ENCODE measurements at places on chromosomes 3 and 15. TPM values are rescaled to one million over a fixed set of nuclear protein-coding genes. Genes with fewer than 3 reads are reported as not detected.
A peak's percentile ranks its signal among the peaks of the same experiment; 100 is the strongest.

GRCh38 chr15:51782357-51782896 is 31.0 kb downstream of the TMOD2 start:
- no peak for DNase-seq
- H3K4me1 ChIP-seq: no peaks in the 10 kb centered on the region
- no peak overlapping the region for H3K4me3 ChIP-seq
- no peaks in the 10 kb centered on the region for H3K27me3 ChIP-seq

GRCh38 chr15:65791335-65792137 is 557 bp downstream of the DENND4A start:
- peak; percentile 91 for DNase-seq
- peak overlapping the region; percentile 98 for H3K27ac ChIP-seq
- peak overlapping the region; percentile 83 for H3K4me3 ChIP-seq
- no peaks in the 10 kb centered on the region for H3K36me3 ChIP-seq
- no peaks in the 10 kb centered on the region for H3K27me3 ChIP-seq
- peaks cover 48% of the 10 kb centered on the region for H3K4me1 ChIP-seq

DNA sequence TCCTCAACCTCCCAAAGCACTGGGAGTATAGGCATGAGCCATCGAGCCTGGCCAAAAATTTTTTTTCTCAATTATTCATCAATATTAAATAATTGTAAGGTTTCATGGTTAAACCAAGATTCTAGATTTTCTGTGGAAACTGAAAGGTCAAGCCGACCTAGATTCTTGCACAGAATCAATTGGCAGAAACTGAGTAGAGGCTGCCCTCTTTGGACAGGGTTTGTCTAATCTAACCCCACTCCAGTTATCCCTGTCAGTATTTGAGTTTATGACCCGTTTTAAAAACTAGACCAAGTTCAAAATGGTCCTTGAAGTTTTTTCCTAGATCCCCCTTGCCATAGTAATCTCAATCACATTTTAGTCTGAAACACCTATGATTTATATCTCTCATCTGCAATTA is 8.6 kb upstream of the ADAM10 start:
- no peaks in the 10 kb centered on the region for H3K27me3 ChIP-seq
- no peaks in the 10 kb centered on the region for H3K36me3 ChIP-seq
- no peak for DNase-seq
- H3K27ac ChIP-seq: no peak overlapping the region
- H3K4me1 ChIP-seq: no peaks in the 10 kb centered on the region

- no peak overlapping the region for H3K4me3 ChIP-seq
- no peak for DNase-seq
- H3K4me1 ChIP-seq: peaks cover 16% of the 10 kb centered on the region
Observed at GRCh38 chr3:187315872-187316271, 24.3 kb upstream of the MASP1 start.

GRCh38 chr3:185632996-185633395 is 46.9 kb downstream of the SENP2 start:
- no peak overlapping the region for H3K27ac ChIP-seq
- DNase-seq: no peak
- no peaks in the 10 kb centered on the region for H3K27me3 ChIP-seq
- peaks cover 18% of the 10 kb centered on the region for H3K4me1 ChIP-seq

DNA sequence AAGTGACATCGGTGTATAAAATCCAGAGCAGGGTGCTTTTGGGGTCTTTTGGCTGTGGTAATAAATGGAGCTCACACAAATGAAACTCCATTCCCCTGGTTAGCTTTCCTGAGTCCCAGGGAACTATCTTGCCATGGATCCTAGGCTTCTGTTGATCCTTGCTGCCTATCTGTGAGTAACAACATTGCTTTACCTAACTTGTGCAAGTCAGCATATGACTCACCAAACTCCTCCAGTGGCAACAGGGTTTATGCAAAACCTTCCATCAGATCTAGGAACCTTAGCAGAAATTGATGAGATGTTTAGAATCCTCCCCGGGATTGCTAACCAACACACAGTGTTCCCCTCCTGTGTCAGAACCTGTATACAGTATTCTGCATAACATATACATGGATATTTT is 105.4 kb downstream of the SCAPER start:
- H3K27ac ChIP-seq: no peak overlapping the region
- H3K4me1 ChIP-seq: no peaks in the 10 kb centered on the region
- peaks cover 28% of the 10 kb centered on the region for H3K36me3 ChIP-seq
- H3K4me3 ChIP-seq: no peak overlapping the region
- no peak for DNase-seq

GRCh38 chr3:56060521-56061278 is 407.6 kb downstream of the ERC2 start:
- H3K4me1 ChIP-seq: no peaks in the 10 kb centered on the region
- no peak for DNase-seq
- H3K27me3 ChIP-seq: no peaks in the 10 kb centered on the region
- H3K27ac ChIP-seq: no peak overlapping the region
- no peak overlapping the region for H3K4me3 ChIP-seq
- no peaks in the 10 kb centered on the region for H3K36me3 ChIP-seq

GRCh38 chr15:36370051-36370730 is 209.2 kb upstream of the CDIN1 start:
- no peak overlapping the region for H3K4me3 ChIP-seq
- no peak overlapping the region for H3K27ac ChIP-seq
- no peak for DNase-seq
- no peaks in the 10 kb centered on the region for H3K4me1 ChIP-seq

DNA sequence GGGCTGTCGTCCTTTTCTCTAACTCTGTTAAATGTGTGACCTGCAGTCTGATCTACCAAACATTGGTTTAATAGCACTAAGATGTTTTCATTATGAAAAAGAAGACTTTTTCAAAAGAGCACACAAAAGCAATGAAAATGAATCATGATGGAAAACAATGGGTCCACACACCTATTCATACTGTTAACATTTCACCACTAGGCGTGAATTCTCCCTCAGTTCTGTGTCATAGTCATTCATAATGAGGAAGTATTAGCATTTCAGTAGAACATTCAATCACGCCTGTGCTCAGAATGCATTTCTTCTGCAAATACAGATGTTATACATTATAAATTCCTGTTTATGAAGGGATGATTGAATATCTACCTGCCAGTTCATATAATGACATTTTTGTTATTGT is 35.9 kb downstream of the EIF4E3 start:
- no peaks in the 10 kb centered on the region for H3K27me3 ChIP-seq
- H3K36me3 ChIP-seq: no peaks in the 10 kb centered on the region

- H3K36me3 ChIP-seq: no peaks in the 10 kb centered on the region
- no peaks in the 10 kb centered on the region for H3K27me3 ChIP-seq
- peaks cover 7% of the 10 kb centered on the region for H3K4me1 ChIP-seq
Observed at GRCh38 chr15:74311734-74312444, 55.6 kb downstream of the CYP11A1 start.

- H3K27me3 ChIP-seq: no peaks in the 10 kb centered on the region
- no peak overlapping the region for H3K4me3 ChIP-seq
- H3K27ac ChIP-seq: no peak overlapping the region
- no peaks in the 10 kb centered on the region for H3K36me3 ChIP-seq
- H3K4me1 ChIP-seq: peaks cover 28% of the 10 kb centered on the region
Observed at GRCh38 chr3:123668906-123669305, 84.1 kb upstream of the HACD2 start.

GRCh38 chr3:160127308-160127707 is 97.9 kb upstream of the C3orf80 start:
- DNase-seq: no peak
- no peak overlapping the region for H3K4me3 ChIP-seq
- H3K4me1 ChIP-seq: no peaks in the 10 kb centered on the region
- no peak overlapping the region for H3K27ac ChIP-seq
- no peaks in the 10 kb centered on the region for H3K36me3 ChIP-seq

DNA sequence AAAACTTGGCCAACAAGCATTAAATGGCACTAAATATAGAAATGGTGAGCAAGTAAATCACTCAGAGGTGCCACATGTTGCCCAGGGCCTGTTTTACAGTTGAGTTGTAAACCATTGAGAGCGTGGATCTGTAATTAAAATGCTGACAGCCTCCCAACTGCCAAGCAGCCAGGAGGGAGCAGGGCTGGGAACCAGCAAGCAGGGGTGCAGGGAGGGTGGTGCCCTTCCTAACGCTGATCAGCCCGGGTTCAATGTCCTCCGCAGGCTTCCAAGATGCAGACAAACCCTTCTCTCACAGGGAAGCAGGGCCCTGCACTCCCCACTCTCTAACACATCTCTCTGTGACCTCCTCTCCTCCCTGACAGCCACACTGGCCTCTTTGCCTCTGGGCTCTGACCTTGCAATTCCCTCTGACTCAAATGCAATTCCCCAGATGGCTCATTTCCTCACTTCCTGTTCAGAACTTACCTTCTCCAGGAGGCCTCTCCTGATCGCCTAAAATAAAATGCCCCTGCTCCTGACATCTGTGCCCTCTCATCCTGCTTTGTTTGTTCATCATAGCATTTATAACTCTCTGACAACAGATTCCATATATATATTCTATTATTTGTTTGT is 40.0 kb downstream of the WNT7A start:
- DNase-seq: peak; percentile 61
- peaks cover 26% of the 10 kb centered on the region for H3K27me3 ChIP-seq
- no peak overlapping the region for H3K27ac ChIP-seq
- no peaks in the 10 kb centered on the region for H3K4me1 ChIP-seq
- no peak overlapping the region for H3K4me3 ChIP-seq
- H3K36me3 ChIP-seq: no peaks in the 10 kb centered on the region

GRCh38 chr3:157958457-157958856 is 147.8 kb downstream of the SHOX2 start:
- H3K27me3 ChIP-seq: no peaks in the 10 kb centered on the region
- DNase-seq: no peak
- H3K27ac ChIP-seq: no peak overlapping the region
- no peaks in the 10 kb centered on the region for H3K36me3 ChIP-seq

DNA sequence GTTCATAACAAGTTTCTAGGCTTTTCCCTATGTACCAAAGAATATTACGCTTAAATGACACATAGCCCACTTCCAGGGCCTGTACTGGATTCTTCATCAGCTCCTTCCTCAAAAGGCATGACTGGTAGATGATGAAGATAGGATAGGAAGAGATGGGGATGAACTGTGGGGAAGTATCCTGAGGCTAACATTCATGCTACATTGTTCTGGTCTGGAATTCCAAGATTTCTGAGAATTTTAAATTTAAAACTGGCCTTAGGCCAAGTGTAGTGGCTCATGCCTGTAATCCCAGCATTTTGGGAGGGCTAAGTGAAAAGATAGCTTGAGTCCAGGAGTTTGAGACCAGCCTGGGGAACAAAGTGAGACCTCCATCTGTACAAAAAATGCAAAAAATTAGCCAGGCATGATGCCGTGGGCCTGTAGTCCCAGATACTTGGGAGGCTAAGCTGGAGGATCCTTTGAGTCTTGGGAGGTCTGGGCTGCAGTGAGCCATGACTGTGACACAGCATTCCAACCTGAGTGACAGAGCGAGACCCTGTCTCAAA is 160.1 kb upstream of the PLAAT1 start:
- H3K4me1 ChIP-seq: no peaks in the 10 kb centered on the region
- no peaks in the 10 kb centered on the region for H3K36me3 ChIP-seq
- no peak overlapping the region for H3K4me3 ChIP-seq
- no peaks in the 10 kb centered on the region for H3K27me3 ChIP-seq
- DNase-seq: no peak

SEMA3F gene
- 34.2 TPM for polyA plus RNA-seq

NANOGP8 gene
- polyA plus RNA-seq: not detected

All from spleen (tissue), 13 donors.